Bronchial epithelial cell (primary cell): ENCODE measurements at places on chromosomes 1 and 21. TPM values are rescaled to one million over a fixed set of nuclear protein-coding genes. Genes with fewer than 3 reads are reported as not detected.

KRTAP12-4 gene
- total RNA-seq: not detected in 2 replicates

RNU1-4 gene
- total RNA-seq: 2,323 and 5,262 TPM in 2 replicates

LRRC38 gene
- total RNA-seq: not detected in 2 replicates

NHLH1 gene
- total RNA-seq: not detected in 2 replicates

ZFP69 gene
- 1.9 and 2.1 TPM in 2 replicates for total RNA-seq

OR14K1 gene
- total RNA-seq: not detected in 2 replicates

SYT14 gene
- not detected in 2 replicates for total RNA-seq

ZNF697 gene
- 3.7 and 5.5 TPM in 2 replicates for total RNA-seq

CDC14A gene
- total RNA-seq: 0.79 and 1.0 TPM in 2 replicates

NR1I3 gene
- not detected in 2 replicates for total RNA-seq

S100A2 gene
- total RNA-seq: 804 and 1,251 TPM in 2 replicates
